ENCODE measurements at places on chromosomes 13 and 19.
A peak's percentile ranks its signal among the peaks of the same experiment; 100 is the strongest.

- no peak for DNase-seq
These were observed 304.0 kb downstream of the SPRY2 start for GRCh38 chr13:80036845-80037504.

GRCh38 chr13:100722517-100722916 is 47.9 kb upstream of the TMTC4 start:
- no peak for DNase-seq

DNA sequence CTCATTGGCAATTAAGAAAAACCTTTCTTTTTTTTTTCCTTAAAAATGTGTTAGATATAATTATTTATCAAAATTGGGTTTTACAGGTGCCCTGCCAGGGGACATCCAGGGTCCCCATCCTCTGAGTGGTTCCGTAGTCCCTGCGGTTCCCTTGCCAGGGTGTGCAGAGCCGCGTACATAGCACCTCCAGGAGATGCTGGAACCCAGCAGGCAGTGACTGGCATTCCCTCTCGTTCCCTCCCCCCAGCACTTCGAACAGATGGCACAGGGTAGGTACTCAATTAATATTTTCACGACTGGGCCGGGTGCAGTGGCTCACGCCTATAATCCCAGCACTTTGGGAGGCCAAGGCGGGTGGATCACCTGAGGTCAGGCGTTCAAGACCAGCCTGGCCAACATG is 82.0 kb downstream of the COL4A1 start:
- no peak for DNase-seq

DNA sequence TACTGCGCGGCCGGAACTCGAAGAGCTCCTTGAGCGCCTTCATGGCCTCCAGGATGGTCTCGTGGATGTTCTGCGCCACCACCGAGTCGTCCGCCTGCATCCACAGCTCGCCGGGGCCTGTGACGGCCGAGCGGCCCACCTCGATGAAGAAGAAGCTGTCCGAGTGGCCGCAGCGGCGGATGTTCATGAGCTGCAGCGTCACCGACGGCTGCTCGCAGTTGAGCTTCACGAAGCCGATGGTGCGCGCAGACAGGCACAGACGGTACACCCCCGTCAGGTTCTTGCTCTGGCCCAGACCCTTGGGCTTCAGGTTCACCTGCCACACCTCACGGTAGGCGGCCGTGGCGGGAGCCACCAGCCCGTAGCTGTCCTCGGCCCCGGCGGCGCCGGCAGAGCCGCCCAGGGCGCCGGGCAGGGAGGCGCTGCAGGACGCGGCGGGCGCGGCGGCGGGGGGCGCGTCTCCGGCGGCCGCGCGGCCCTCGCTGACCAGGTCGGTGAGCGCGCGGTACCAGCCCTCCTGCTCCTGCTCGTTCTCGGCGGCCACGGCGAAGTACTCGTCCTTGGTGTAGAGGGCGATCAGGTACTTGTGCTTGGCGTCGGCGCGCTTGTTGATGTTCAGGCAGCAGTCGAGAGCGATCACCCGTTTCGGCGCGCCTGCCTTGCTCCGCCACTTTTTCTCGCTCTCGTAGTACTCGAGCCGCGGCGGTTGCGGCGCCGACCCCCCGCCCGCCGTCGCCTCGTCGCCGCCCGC is 1.1 kb downstream of the IRS2 start:
- peak; percentile 32 for DNase-seq

DNA sequence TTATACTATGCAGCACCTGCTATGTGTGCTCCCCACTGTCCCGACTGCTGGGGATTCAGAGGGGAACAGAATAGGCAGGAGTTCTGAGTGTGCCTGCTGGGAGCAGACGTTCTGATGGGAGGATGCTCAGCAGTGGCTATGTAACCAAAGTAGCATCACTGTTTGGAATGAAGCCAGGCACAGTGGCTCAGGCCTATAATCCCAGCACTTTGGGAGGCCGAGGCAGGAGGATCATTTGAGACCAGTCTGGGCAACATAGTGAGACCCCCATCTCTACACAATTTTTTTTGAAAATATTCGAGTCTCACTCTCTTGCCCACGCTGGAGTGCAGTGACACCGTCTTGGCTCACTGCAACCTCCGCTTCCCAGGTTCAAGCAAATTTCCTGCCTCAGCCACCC is 6.0 kb downstream of the ATG4D start:
- DNase-seq: no peak

GRCh38 chr13:35732565-35732964 is 256.1 kb upstream of the MAB21L1 start:
- DNase-seq: no peak

Data from activated CD4-positive, alpha-beta T cell treated with anti-CD3 and anti-CD28 coated beads, Interleukin-10, Interleukin-2, amounts not matched to agents 100 ng/mL and 50 ng/mL, durations not matched to agents 16 hours and 8 hours (primary cell).